Stimulated activated CD8-positive, alpha-beta memory T cell treated with anti-CD3 and anti-CD28 coated beads, Interleukin-15, amount 100 ng/mL, for 4 hours (primary cell): ENCODE measurements at places on chromosomes 5 and 9.

GRCh38 chr9:108136656-108137055, 647.1 kb upstream of the KLF4 start:
- no peak for DNase-seq

DNA sequence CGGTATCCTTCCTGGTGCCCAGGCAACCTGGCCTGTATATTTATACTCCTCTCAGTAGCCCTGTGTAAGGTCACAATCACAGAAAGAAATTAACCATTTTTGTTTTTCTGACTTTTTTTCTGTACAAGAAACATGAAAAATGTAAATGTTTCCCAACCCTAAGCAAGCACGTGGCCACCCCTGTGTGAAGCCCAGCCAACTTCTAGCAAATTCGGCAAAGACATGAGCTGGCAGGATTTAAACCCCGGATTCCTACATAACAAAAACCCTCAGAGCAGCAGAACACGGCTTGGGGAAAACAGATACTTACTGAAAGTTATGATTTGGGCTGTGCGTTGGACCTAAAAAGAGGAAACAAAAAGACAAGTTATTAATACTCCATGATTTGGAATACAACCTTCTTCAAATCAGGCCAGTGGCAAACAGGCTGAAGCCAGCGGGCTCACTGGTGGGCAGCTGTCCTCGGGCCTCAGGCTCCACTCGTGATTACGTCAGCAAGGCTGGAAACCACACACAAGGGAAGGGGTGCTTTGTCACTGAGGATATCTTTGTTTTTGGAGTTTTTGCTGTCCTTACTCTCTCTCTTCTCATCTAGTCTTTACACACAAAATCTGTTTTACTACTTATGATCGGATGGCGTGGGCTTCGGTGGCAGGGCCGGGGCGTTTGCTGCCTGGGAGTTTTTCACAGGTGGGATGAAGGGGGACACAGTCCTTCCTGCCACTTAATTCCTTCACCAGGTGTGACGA, 194.1 kb downstream of the ROR2 start:
- DNase-seq, result no peak

- no peak for DNase-seq
Observed at GRCh38 chr5:71475788-71476384, 20.4 kb downstream of the BDP1 start.

DNA sequence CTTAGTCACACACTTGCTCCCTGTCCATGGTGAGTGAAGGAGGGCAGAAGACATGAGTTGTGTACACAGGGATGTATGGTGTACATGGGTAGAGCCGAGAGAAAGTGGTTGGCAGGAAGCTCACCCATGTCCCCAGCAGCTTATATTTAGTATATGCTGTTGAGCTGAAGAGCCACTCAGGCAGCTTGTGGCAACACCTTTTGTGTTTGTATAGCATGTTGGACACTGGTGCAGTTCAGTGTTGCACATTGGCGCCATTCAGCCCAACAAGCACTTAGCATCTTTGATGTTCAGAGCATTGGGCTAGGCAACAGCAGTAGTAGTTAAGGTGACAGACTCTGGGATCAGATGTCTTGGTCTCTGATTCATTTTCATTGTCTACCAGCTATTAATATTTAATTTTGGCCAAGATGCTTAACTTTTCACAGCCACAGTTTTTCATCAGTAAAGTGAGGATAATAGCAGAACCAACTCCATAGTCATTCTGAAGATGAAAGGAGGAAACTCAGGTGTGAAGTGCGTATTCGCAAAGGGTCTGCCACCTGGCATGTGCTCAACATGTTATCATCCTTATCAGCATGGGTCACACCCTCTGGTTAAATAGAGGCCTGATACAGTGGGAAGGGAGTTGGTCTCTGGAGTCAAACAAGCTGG, 184.8 kb downstream of the NR3C1 start:
- DNase-seq, result no peak

DNA sequence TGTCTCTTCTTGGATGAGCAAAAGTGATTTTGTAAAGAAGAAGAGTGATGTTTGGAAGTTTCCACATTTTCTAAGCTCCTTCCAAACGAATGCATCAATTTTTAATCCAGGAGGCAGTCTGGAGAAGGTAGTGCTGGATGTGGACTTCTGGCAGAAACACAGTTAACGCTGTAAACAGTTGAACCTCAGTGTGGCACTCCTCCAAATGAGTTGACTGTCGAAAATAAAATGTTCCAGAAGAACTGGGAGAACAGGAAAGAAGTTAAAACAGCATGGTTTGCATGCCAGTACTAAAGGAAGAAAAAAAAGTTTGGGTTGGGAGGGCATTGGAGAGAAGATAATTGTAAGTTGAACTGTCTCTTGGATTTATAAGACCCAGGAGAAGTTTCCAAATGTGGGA, 6.5 kb downstream of the ZNF462 start:
- no peak for DNase-seq

- DNase-seq, result no peak
Observed at GRCh38 chr5:137281201-137281600, 217.9 kb downstream of the SPOCK1 start.

GRCh38 chr5:5298841-5299541, 123.5 kb upstream of the ICE1 start:
- DNase-seq, result no peak

- no peak for DNase-seq
Observed at GRCh38 chr9:97188545-97188944, 118.9 kb upstream of the CCDC180 start.

GRCh38 chr5:40623480-40624420, 56.0 kb upstream of the PTGER4 start:
- DNase-seq, result no peak

DNA sequence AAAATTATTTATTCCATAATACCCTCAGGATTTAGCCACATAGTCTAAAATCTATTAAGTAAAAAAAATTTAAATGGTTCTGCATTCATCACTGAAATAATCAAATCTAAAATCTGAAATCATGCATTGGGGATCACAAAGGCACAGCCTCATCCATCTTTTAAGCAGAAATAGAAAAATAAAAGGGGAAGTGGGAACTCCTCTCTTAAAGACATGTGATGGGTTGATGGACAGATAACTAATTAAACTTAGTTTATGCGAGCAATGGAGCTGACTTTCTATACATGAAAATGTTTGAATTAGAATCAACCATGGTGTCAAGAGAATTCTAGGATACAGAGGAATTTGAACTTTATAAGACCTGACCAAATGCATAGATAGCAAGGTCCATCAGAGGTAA, 170.5 kb downstream of the GABRB2 start:
- DNase-seq, result no peak

DNA sequence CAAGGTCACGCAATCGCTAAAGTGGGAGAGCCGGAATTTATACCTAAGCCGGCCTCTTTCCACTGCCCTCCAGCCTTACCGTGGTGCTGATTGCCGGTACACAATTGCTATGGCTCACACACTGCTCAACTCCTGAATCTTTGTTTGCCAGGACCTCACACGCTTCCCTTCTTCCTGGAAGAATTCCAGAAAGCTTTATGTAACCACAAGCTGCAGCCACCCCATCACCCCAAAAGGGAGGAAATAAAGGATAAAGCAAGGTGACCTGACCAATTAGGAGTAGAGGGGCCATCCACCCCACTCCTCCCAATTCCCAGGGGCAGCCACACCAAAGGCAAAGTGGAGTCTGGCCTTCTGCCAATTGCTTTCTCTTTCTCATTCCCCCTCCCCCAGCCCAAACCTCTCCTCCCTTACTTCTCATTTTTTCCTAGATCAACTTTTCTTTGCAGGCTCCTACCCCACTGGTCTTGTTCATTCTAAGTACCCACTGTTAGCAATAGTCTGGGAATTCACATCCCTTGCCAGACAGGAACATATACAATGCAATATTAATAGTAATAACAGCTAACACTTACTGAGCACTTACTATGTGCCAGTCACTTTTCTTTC, 18.0 kb upstream of the CDC23 start:
- no peak for DNase-seq

DNA sequence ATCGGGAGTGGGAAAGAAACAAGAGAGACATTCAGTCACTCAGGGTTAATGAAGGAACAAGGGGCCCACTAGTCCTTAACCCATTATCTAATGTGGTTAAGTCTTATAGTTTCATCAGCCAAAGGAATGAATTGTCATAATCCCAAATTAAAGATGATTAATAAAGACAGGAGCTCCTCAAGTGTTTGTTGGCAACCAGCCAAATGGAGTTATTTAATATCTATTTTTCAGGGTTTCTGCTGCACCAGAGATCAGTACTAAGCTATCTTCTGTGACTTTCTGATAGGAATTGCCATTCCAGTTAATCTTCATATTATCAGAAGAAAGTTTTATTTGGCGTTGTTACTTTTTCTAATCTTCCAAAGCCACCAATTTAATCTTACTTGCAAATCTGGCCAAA, 34.0 kb upstream of the FCHO2 start:
- no peak for DNase-seq

DNA sequence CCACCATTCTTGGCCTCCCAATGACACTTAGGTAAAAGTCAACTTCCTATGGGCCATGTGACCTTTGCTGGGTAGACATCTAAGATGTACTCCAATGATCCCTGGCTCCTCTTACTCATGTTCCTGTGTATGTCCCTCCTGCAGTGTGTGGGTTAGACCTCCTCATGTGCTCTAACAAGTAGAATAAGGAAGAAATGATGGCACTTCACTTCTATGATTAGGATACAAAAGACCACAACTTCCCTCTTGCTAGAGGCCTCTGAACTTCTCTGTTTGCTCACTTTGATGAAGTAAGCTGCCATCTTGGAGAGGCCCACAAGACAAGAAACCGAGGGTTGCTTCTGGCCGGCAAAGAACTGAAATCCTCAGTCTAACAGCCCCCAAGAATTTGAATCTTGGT, 131.8 kb downstream of the TAF11L14 start:
- no peak for DNase-seq

GRCh38 chr5:80255431-80255810, 427 bp downstream of the SERINC5 start:
- no peak for DNase-seq

DNA sequence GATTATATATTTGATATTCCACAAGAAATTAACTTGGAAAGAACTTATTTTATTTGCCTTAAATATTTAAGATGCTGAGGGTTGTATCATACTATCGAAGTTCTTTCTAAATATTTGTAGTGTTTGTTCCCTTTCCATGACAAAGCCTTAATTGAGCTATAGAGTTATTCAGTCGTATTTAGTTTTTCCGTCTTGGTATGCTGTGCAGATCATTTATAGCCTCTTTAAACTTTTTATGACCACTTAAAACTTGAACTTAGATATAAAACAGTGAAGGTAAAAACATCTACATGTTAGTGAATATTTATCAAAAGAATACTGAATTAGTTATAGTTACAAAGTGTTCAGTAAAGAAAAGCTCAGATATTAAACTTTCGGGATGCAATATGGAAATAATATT, 74.4 kb downstream of the PARP8 start:
- no peak for DNase-seq
